ENCODE measurements at places on chromosomes 1 and 21.
A peak's percentile ranks its signal among the peaks of the same experiment; 100 is the strongest.

DNA sequence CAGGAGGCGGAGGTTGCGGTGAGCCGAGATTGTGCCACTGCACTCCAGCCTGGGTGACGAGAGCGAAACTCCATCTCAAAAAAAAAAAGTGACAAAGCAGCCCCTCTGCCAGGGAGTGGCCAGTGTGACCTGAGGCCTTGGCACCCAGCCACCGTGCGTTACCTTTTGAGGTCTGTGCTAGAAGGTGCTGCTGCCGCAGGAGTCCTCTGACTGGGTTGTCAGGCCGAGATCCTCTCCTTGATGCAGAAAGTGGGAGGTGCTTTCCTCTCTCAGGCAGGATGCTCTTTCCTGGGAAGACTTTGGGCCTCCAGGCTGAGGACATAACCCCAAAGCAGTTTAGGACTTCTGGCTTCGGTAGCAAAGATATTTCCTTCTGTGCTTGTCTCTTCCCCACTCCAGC is 280.5 kb upstream of the VAMP3 start:
- no peak for DNase-seq

- DNase-seq = peak; percentile 80
Observed at GRCh38 chr1:15834406-15835204, 12.9 kb upstream of the SPEN start.

DNA sequence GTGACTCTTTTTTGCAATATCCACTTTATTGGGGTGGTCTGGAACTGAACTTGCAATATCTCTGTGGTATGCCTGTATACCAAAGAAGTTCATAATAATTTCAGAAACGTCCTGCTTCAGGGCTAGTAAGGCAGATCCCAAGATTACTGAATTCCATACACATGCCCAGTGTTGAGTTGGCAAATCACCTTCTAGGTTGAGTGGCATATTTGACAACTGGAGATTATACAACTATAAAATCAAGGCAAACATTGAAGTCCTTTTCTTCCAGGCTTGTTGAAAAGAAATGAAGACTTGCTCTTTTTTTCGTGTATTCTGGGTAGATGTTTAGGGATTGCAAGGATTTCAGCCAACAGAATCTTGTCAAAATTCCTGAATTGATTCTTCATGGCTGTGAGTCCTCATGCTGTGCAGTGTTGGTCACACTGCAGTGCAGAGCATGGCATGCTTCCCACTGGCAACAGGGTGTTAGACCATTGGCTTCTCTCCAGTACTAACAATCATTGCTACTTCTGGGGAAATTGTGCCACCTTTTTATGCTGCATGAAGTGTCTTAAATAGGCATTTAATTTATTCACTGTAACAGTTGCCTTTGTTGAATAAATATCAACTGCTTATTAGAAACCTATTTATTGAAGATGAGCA is 367.1 kb upstream of the ADGRL4 start:
- no peak for DNase-seq

- DNase-seq = peak; percentile 21
Observed at GRCh38 chr1:8472668-8473067, 154.8 kb downstream of the SLC45A1 start.

GRCh38 chr21:36512971-36513370 is 33.0 kb upstream of the CLDN14 start:
- DNase-seq = no peak

DNA sequence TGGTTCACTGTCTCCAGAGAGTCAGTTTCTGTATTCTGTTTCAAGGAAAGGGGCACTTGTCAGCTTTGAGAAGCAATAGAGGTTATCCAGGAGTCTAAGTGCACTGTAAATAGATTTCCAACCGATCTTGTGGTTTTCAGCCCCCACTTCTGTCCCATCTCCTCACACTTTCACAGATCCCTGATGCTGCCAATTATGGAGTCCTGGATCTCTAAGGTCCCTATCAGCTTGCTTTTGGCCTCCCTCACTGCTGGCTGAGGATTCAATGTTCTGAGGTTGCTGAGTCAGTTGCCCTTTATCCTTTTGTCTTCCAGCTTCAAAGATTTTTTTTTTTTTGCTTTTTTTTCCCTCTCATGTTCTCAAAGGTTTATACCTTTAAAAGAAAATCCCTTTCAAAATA is 98.4 kb downstream of the DIRAS3 start:
- no peak for DNase-seq

GRCh38 chr1:38114241-38115026 is 67.8 kb upstream of the POU3F1 start:
- DNase-seq = no peak

DNA sequence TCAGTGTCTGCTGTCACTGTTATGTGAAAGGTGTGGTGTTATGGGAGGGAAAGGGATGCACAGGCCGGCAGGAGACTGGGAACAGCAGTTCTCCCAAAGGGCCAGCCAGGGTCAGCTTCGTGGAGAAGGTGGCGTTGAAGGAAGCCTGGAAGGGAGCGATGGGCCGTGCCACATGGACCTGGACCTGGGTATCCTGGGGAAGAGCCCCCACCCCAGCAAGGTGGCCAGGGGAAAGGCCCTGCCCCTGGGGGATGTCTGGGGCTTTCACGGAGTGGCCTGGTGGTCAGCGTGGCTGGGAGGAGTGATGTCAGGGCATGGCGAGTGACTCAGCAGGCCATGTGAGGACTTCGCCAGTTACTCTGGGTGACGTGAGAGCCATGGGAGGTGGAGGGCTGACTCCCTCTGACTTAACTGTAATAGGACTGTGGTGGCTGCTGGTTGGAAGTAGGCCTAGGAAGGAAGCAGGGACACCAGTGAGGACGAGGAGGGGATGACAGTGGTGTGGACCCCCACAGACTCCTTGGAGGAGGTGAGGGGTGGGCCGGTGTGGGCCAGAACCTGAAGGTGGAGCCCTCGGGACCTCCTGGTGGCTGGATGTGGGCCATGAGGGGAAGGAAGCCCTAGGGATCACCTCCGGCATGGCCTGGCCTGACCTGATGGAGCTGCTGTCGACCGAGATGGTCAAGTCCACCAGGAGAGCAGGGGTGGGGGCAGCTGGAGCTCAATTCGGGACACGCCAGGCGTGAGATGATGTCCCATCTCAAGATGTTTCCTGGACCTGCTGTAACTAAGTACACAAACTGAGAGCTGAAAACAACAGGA is 54.5 kb downstream of the BACE2 start:
- DNase-seq = no peak

- no peak for DNase-seq
Observed at GRCh38 chr21:34698270-34699015, 29.6 kb downstream of the CLIC6 start.

GRCh38 chr1:920010-920409 is 3.7 kb upstream of the SAMD11 start:
- no peak for DNase-seq

- peak; percentile 22 for DNase-seq
Observed at GRCh38 chr1:200888349-200888838, 6.3 kb upstream of the INAVA start.

GRCh38 chr1:44151808-44152207 is 10.4 kb upstream of the KLF18 start:
- DNase-seq = no peak

DNA sequence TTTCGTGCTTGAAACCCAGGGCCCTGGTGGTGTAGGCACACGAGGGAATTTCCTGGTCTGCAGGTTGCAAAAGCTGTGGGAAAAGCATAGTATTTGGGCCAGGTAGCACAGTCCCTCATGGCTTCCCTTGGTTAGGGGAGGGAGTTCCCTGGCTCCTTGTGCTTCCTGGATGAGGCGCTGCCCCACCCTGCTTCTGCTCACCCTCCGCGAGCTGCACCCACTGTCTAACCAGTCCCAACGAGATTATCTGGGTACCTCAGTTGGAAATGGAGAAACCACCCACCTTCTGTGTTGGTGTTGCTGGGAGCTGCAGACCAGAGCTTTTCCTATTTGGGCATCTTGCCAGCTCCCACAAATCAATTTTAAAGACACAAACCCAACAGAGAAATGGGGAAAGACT is 183.0 kb downstream of the PHTF1 start:
- DNase-seq = no peak

DNA sequence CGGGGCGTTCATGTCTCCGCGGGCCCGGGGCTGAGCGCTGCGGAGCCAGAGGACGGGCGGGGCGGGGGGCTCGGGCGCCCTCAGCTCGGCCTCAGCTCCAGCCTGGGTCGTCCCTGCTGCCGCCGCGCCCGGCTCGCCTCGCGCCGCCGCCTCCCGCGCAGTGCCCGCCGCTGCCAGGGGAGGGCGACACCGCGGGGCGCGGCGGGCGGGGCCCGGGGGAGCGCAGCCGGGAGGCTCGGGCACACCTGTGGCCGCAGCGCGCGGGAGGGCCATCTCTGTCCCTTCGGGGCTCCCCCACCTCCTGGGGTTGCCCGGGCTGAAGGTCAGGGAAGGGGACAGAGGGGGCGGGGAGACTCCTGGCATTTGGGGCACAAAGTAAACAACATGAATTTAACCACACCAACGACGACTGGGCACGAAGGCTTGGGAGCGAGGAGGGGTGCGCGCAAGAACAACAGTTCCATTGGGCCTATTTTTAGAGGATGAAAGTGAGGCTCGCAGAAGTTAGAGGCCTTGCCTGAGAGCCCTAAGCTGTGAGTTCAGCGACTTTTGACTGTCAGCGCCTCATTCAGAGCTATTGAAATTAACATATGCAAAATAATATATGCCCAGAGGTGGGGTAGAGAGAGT is at the start of gene FAM131C:
Gene FAM131C (minus strand): TSS at position 162 of the 630 bp plus-strand sequence. CDS start 209 bp downstream, outside the sequence.
- no peak for DNase-seq

GRCh38 chr1:5739561-5740078 is 252.6 kb downstream of the NPHP4 start:
- DNase-seq = no peak

DNA sequence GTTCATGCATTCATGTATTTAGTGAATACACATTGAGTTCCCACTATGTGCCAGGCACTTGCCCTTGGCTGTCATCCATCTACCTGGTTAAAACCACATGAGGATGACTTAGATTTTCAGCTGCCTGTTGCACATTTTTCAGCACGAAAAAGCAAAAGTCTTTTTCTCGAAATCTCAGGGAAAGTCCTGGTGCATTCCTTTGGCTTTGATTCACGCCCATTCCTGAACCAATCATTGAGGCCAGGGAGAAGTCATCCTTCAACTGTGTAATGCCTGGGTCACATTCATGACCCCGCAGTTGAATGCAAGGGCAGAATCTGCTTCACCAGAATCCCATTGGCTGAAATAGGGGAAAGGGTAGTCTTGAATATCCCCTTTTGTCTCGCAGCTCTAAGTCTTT is 84.4 kb downstream of the RNF220 start:
- no peak for DNase-seq

- DNase-seq = no peak
Observed at GRCh38 chr1:90605070-90605469, 112.0 kb downstream of the BARHL2 start.

GRCh38 chr1:84919461-84919970 is 26.5 kb upstream of the LPAR3 start:
- no peak for DNase-seq

- DNase-seq = no peak
Observed at GRCh38 chr1:55969322-55969721, 610.0 kb downstream of the PLPP3 start.

- no peak for DNase-seq
Observed at GRCh38 chr1:63403386-63403785, 36.0 kb downstream of the ALG6 start.

DNA sequence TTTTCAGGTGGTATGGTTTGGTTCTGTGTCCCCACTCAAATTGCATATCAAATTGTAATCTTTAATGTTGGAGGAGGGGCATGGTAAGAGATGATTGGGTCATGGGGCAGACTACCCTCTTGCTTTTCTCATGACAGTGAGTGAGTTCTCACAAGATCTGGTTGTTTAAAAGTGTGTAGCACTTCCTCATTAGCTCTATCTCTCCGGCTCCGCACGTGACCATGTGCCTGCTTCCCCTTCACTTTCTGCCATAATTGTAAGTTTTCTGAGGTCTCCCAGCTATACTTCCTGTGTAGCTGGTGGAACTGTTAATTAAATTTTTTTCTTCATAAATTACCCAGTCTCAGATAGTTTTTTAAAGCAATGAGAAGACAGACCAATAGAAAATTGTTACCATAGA is 843.2 kb downstream of the AMY1C start:
- DNase-seq = no peak

DNA sequence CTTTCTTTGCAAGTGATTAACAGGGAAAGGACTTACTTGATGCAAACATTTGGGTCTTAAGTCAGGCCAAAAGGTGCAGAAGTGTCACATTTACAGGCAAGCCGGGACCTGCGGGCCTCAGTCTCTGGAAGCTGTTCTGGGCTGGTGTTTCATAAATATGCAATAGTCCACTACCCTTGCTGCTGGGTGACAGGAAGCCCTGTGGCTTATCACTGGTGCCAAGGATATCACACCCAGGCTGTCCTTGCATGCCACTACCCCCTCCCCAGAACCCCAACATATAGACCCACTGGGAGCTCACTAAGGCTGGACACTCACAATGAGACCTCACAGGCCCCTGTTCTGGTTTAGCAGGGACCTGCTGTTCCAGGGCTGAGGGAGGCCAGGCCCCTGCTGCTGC is 3.4 kb upstream of the LEFTY2 start:
- DNase-seq = no peak

- no peak for DNase-seq
Observed at GRCh38 chr1:64458915-64459314, 11.0 kb upstream of the CACHD1 start.

DNA sequence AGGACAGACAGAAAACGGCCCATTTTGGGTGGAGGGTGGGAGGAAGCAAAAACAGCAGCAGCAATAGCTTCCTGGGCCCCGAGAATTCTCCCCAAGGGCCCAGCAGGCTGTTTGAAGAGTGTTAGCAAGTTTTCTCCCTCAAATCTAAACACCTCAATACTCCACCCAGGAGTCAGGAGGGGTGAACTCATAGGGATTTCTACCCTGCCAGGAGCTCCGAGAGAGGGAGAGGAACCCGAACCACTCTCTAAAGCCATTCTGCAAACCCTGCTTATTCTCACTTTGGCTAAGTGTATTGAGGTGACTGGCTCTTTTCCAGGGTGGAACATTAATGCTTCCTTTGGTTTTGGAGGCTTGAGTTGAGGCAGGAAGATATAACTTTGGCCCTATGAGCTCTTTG is 55.6 kb upstream of the PPM1J start:
- no peak for DNase-seq

- no peak for DNase-seq
Observed at GRCh38 chr1:115762779-115763178, 5.7 kb downstream of the CASQ2 start.

DNA sequence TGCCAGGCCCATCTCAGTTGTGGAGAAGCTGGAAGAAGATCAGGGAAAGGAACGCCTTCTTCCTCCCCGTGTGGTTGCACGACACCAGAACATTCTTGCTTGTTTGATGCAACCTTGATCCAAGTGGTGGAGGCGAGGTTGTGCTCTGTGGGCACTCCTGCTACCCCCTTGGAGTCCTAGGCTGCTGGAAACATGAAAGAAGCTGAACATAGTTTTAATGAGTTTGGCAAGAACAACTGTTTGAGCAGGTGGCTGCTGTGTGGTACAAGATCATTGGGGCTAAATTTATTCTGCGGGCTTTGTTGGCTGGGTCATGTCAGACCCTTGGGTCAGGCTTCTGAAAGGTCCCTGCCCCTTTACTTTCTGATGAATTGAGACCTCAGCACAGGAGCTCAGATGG is 5.9 kb downstream of the KAZN start:
- no peak for DNase-seq

GRCh38 chr1:204455831-204456145 is 38.8 kb downstream of the PIK3C2B start:
- DNase-seq = no peak

- no peak for DNase-seq
Observed at GRCh38 chr1:15153842-15154479, 414 bp downstream of the TMEM51 start.

GRCh38 chr21:45880097-45881068 is 101.2 kb upstream of the COL6A1 start:
- DNase-seq = peak; percentile 57

- no peak for DNase-seq
Observed at GRCh38 chr1:47563201-47563600, 125.4 kb downstream of the FOXD2 start.

GRCh38 chr1:3668585-3669300 is 16.4 kb downstream of the TP73 start:
- no peak for DNase-seq
